ENCODE measurements at places on chromosomes 11 and 22. TPM values are rescaled to one million over a fixed set of nuclear protein-coding genes. Genes with fewer than 3 reads are reported as not detected.

- peak; percentile 77 for DNase-seq
These were observed 12.4 kb upstream of the KLHL35 start for GRCh38 chr11:75445315-75445953.

DNA sequence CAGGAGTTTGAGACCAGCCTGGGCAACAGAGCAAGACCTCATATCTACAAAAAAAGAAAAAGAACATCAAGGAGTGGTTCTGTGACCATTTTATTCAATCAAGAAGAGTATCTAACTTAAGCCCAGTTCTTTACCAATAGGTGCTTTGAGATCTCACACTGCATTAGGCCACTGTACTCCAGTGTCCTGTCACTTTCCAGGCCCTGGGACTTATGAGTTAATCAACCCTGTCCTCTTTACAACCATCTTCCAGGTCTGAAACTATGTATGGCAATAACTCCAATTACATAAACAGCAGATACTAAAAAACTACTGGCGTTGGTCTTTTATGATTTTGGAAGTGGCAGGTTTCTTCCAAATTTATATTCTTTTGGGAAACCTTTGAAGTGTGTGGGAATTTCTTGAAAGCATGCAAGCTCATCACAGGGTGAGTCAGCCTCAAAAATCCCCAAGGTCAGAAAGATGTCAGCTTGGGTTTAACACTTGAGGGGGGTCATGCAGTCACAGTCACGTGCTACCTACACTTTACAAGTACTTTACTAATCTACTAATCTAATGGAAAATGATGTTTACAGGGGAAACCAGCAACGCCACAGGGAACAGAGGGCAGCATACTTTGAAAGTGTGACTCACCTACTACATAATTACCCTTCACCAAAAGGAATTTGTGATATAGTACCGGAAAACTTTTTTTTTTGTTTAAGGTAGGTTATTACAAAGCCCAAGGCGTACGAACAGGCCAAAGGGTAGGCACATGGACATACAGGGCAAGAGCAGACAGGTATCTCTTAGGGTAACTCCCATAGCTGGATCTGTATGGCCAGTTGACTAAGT, 15.6 kb downstream of the PISD start:
- DNase-seq = no peak

- no peak for DNase-seq
These were observed 48.2 kb upstream of the CEP295 start for GRCh38 chr11:93613231-93613831.

DNA sequence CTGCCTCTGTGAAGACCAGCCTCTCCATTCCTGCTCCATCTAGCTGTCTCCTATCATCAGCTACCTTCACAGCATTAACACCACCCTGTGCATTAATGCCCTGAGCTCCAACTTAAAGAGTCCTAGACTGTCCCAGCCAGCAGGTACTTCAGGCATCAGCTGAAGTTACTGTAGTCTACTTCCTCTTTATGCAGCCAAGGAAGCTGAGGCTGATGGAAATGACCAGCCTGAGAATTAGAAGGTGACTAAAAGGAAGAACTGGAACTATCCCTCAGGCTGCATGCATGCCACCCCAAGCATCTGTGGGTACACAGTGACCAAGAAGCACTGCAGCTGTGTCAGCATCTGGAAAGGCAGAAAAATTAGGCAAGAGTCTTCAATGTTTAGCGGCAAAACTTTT, 28.2 kb downstream of the MS4A10 start:
- DNase-seq = no peak

GRCh38 chr11:106216281-106216680, 138.8 kb downstream of the AASDHPPT start:
- DNase-seq = no peak

- DNase-seq = no peak
These were observed 1052.0 kb downstream of the TBC1D22A start for GRCh38 chr22:47814474-47814873.

GRCh38 chr11:77125191-77125590, 2.9 kb upstream of the MYO7A start:
- DNase-seq = no peak

DNA sequence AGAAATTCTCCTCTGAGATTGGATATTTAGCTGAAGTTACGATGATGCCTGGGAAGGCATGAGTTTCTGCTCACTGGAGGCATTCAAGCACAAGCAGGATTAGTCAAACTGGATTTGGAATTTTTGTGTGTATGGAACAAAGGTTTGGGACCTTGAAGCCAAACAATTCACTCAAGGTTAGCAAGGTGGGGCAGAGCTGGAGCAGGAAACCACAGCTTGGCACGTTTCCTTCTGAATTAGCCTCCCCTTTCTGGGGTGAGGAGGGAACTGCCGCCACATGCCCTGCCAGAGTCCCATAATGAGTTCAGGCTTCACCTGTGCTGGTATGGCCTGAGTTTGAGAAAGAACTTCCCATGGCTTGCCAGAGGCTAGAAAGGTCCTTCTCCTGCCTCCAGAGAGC, 50.9 kb upstream of the RRAS2 start:
- DNase-seq = no peak

DNA sequence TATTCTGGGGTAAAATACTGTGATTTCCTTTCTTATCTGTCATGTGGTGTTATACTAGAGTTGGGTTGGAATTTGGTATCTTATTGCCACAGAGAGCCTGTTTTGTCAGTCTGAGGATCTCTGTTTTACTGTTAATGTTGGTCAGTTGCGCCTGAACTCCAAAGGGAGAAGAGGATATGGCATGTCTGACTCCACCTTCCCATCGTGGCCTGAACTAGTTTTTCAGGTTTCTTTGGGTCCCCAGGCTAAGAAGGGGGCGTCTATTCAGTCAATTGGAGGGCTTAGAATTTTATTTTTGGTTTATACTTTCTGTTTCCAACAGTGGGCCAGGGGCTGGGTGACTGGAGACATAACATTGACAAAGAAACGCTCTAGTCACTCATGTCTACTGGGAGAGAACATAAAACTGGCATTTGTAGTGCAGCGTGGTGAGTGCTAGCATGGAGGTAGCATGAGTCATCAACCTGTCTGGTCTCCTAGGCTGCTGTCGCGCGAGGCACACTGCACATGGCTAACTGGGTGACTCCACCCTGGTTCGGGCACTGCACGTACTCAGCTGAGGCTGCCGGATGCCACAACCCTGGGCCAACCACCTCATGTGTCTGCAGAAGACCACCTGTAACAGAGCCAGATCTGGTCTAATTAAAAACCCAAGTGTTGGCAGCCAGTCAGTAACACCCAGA, 120.1 kb upstream of the OR9Q1 start:
- DNase-seq = no peak

GRCh38 chr11:123104697-123105096, 42.8 kb upstream of the HSPA8 start:
- DNase-seq = no peak

DNA sequence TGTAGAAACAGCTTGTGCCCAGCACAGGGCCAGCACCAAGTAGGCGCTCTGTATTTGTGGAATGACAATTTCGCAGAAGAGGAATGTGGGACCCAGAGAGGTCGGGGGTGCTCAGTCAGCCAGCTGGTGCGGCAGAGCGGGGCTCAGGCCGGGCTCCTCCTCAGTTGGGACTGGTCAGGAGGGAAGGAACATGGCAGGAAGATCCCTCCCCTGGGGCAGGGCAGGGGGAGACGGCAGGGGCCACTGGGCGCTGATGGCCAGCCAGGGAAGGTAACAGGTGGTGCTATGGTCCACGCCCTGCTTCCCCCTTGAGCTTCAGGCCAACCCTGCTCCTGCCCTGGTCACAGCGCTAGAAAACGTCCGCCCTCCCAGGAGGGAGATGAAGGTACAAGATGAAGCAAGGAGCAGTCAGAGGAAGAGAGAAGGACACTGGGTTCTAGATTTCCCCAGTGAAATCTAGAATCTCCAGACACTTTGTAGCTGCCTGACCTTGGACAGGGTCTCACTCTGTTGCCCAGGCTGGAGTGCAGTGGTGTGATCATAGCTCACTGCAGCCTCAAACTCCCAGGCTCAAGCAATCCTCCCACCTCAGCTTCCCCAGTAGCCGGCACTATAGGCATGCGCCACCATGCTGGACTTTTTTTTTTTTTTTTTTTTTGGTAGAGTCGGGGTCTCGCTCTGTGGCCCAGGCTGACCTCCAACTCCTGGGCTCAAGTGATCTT, 13.5 kb upstream of the SPI1 start:
- no peak for DNase-seq

DNA sequence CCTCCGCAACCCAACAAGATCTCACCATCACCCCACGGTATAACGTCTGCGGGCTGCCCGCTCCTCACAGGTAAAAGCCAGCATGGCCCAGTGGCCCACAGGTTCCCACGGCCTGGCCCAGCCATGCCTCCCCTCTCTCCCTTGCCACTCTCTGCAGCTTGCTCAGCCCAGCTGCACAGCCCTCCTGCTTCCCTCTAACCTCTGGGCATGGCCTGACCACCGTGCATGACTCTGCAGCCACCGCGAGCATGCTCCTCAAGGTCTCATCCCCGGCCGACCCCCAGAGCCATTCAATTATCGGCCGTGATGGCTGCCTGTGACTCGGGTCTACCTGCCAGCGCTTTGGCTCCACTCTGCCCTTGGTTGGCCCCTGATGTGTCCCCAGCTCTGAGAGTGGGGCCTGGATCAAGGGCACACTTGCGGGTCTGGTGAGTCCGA, 185.5 kb downstream of the CTTN start:
- no peak for DNase-seq

- no peak for DNase-seq
These were observed 90.1 kb downstream of the STK33 start for GRCh38 chr11:8503910-8504364.

DNA sequence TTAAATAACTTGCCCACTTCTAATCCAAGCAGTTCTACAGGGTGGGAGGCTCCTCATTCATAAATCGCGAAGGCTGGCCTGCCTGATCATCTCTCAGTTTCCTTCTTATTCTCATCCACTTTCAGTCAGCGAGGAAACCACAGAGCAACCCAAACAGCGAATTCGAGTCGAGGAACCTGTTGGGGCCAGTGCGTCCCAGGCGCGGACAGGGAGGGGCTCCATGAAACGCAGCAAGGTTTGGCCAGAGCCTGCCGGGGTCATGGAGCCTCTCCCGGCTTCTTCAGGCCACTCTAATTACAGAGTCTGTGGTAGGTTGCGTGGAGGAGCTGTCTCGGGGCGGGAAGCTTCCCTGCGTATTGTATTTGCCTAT, 741 bp upstream of the NAV2 start:
- DNase-seq = no peak

GRCh38 chr22:27493796-27494195, 307.8 kb downstream of the MN1 start:
- DNase-seq = no peak

GRCh38 chr11:118238929-118239328, 13.2 kb downstream of the MPZL3 start:
- DNase-seq = no peak

- no peak for DNase-seq
These were observed 35.5 kb downstream of the FZD4 start for GRCh38 chr11:86919557-86920210.

CD3E gene
- not detected for total RNA-seq

LSP1 gene
- 11.2 TPM for total RNA-seq

IL17REL gene
- 0.26 TPM for total RNA-seq

RAB39A gene
- total RNA-seq = not detected

GAB2 gene
- 82.3 TPM for total RNA-seq

ANKK1 gene
- not detected for total RNA-seq

Data from uterus (tissue), 4 donors.